Stimulated activated CD8-positive, alpha-beta memory T cell treated with anti-CD3 and anti-CD28 coated beads, Interleukin-7, amount 100 ng/mL, for 4 hours (primary cell): ENCODE measurements at places on chromosomes 2 and 18.

DNA sequence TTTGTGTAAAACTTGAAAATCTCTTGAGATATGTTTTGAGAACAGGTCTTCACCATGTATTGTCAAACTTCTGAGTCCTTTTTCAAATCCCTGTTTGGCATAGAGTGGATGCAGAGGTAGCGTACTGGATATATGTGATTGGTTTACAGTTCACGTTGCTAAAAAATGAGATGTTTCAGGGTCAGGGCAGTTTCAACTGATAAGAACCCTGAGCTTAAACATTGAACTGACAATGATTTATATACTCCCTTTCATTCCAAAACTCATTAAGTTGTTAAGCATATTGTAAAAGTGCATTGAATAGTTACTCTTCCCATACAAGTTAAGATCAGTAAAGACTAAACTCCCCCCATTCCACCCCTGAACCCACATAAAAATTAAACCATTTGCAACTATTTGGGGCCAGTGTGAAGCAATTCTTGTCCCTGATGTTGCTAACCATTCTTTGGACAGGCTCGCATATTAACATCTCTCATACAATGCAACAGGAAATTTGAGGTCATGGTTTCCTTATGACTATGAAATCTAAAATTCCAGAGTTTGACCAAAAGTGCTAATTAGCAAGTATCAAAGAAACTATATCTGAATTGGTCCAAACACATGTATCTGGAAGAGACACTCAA lies 470.9 kb upstream of the ACVR2A start:
- DNase-seq, result no peak

GRCh38 chr2:176280867-176281658 lies 11.8 kb downstream of the MTX2 start:
- no peak for DNase-seq

DNA sequence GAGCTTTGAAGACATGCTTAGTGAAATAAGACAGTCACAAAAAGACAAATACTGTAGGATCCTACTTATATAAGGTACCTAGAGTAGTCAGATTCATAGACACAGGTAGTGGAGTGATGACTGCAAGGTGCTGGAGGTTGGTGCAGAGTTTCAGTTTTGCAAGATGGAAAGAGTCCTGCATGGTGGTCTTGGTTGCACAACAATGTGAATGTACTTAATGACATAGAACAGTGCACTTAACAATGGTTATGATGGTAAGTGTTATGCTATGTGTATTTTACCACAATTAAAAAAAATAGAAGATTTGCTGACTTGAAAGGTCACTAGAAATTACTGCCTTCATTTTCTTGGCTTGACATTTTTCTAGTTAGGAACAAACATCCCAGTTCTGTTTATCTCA lies 9.5 kb downstream of the CERS6 start:
- DNase-seq, result no peak

DNA sequence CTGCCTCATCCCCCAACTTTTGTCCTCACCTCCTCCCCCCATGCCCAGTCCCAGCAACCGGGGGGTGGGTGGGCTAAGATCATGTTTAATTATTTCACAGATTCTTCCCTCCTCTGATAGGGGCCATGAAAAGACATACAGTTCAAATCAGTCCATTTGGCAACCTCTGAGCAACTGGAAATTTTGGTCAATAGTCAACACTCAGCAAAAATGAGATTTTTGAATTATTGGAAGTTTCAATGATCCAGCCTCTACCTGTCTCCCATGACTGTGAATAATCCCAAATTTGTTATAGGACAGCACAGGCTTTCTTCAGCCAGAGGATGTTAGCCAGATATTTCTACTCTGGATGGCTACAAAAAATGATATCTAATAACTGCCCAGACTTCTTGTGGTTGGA lies 549.9 kb downstream of the TNS1 start:
- DNase-seq, result no peak

DNA sequence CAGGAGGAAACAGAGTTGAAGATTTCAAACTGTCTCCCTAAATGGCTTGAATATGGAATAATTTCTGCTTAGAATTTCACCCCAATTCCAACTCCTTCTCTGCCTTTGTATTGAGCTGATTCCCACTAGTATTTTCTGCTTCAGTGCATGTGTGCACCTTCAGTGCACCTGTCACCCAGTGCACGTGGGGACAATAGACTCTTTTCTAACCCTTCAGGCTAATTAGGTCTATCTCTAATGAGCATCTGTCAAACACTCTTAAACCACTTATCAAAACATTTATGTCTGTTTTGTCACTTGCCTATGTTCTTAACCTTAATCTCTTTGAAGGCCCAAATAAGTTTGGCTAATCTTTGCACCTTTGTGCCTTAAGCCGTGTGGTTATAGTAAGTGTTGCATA lies 232.0 kb upstream of the NETO1 start:
- DNase-seq, result no peak

DNA sequence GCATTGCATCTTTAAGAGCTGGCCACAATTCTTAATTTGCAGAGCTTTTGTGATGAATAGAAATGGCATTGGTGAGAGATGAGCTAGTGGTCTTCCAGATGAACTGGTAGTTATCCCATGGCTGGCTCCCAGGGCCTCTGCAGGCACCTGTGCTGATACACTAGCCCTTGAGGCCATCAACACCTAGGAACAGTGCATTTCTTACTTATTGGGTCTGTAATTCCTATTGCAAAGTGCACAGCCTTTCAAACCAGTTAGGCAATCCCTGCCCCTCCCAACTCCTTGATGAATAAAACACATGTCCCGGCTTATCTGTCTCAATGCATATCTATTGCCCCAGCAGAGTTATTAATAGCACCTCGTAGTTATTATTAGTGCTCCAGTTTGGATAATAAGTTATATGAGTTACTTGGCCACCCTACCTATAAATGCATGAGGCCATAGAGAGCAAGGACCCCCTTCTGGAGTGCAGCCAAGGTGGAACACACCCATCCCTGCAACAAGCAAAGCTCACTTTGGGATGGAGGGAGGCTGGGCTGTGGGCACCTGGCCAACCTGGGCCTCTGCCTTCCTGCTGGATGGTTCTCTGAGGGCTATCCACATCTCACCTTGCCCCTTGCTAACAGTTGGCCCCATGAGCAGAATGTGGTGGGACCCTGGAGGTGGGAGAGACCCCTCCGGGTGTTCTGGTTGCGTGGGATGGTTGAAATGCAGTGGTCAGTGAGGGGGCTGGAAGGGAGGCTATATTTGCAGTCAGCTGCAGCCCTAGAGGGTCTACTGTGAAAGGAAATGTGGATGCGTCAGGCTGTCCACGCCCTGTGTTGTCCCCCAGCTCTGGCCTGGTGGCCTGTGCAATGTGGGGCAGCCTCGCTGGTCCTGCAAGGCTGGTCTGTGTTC lies 455.9 kb upstream of the HS6ST1 start:
- DNase-seq, result no peak

- DNase-seq, result no peak
Observed at GRCh38 chr2:217193431-217194340, 333.8 kb upstream of the TNP1 start.
